ENCODE measurements at places on chromosomes 11 and 22. TPM values are rescaled to one million over a fixed set of nuclear protein-coding genes. Genes with fewer than 3 reads are reported as not detected.

The TBX10 gene
- total RNA-seq = not detected

The MYRF gene
- total RNA-seq = not detected

The OR6Q1 gene
- total RNA-seq = not detected

The P2RY6 gene
- 4.0 TPM for total RNA-seq

The SCUBE2 gene
- total RNA-seq = 3.1 TPM

DNA sequence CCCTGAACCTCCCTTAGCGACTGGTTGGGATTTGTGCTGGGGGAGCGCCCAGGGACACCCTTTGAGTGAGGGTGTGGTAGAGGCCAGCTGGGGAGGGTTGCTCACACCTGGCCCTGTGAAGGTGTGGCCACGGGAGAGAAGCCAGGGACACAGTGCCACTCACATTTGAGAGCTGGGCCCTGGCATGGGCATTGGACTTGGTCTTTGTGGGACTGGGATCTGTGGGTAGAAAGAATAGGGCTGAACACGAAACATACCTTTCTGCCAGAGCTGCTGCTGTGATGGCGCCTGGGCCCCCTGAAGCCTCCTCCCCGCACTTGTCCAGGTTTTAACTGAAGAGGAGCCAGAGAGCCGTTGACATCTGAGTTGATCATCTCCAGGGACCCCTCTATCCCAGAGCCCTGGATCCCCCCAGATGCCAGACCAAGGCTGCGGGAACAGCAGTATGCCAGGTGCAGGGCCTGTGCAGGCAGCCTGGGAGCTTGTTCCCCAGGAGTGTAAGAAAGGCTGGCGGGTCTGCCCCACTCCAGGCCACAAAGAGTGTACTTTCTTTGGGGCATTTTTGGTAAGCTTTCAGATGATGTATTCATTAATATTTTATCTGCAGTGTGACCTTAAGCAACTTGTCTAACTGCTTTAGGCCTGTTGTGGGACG is 284.1 kb downstream of the TBC1D22A start:
- no peak for DNase-seq

DNA sequence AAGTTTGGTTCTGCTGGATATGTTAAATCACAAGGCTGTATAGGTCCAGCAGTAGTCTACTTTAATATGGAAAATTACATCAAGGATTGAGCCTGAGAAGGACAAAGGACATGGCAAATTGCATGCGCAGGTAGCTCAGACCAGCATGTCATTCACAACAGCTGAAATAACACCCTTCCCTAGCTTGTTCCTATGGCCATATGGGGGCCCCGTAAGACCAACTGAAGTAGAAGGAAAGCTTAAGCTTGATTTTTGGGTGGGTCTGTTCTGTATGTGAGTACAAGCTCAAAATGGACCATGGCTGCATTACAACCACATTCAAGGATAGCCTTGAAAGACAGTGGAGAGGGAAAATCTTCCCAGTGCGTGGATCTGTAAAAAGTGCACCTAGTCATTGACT is 20.6 kb upstream of the PDE3B start:
- DNase-seq = no peak

- peak; percentile 82 for DNase-seq
Measured at GRCh38 chr11:134282121-134283045, 6.2 kb downstream of the GLB1L3 start.

- DNase-seq = no peak
Measured at GRCh38 chr22:17707526-17707925, 66.7 kb downstream of the BID start.

GRCh38 chr11:112961751-112962578 is 745 bp downstream of the NCAM1 start:
- DNase-seq = peak; percentile 25

DNA sequence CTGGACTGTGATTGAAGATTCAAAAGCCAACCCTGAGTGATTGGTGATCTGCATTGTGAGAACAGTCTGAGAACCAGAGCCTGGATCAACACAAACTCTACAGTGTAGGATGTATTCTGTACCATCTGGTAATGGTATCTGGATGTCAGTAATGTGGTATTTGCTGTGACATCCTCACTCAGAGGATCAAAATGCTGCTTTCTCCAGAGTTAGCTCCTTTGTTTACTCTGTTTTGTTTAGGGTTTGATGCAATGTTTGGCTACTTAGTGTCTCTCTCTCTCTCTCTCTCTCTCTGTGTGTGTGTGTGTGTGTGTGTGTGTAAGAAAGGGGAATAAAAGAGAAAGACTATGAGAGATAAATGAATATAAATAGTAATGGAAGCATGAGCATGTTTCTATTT is 24.3 kb downstream of the CASP4 start:
- DNase-seq = no peak
